Suprapubic skin (tissue), 4 donors: ENCODE measurements at places on chromosomes 7 and 10. TPM values are rescaled to one million over a fixed set of nuclear protein-coding genes. Genes with fewer than 3 reads are reported as not detected.

GRCh38 chr10:14669576-14669975 lies 105.1 kb downstream of the FAM107B start:
- DNase-seq, result no peak

DNA sequence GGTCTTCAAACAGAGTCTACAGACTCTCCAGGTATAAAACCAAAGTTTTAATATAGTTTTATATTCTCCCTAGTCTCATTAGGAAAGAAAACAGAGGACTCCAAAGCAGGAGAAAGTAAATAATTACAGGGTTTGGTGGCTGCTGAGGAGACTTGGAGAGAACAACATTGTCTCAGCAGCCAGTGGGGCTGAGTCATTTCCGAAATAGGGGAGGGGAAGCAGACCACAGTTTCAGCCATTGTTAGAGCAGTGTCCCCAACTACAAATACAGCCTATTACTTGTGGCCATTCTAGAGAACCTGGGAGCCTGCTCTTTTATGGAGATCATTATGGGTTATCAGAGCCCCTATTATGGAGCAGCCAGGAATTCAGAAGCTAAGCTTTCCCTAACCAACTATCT lies 44.2 kb upstream of the A1CF start:
- DNase-seq, result no peak

GRCh38 chr7:18565337-18565736 lies 69.8 kb downstream of the HDAC9 start:
- no peak for DNase-seq

DNA sequence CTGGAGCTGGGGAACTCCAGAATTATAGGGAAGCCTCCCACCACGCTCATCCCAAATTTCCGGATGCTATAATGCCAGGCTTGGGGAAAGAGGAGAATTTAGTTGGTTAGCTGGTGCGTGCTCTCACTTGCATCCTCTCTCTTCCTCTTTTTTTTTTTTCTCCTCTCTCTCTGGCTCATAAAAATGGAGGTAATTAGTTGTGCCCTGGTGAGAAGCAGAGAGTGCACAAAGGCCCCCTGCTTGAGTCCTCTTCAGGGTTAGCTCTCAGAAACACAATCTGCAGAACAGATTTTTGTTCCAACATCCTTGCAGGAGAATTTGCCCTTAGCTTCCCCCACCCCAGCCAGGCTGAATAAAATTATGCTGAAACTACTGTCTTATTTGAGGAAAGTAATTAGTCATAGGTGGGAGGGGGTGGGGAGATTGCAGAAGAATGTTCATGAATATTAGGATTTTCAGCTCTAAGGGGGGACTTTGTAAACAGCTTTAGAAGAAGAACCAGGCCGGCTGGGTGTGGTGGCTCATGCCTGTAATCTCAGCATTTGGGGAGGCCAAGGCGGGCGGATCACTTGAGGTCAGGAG lies 7.6 kb downstream of the SERPINE1 start:
- no peak for DNase-seq

DNA sequence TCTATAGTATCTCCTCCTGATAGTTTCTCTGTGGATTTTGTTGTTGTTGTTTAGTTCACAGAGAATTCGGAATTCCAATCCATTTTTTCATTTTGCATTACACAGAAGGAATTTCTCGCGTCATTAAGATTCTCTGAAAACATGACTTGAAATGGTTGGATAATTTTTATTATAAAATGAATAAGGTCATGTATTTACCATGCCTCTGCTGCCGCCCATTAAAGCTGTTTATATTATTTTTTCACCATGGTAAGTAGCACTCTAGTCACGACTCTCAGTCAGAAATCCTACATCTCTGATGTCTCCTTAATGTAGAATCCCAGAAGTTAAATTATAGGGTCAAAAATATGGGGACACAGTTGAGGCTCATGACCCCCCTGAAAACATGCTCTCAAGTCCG lies 19.1 kb downstream of the SFMBT2 start:
- DNase-seq, result no peak

GRCh38 chr7:5276611-5277010 lies 6.1 kb upstream of the SLC29A4 start:
- DNase-seq, result no peak

DNA sequence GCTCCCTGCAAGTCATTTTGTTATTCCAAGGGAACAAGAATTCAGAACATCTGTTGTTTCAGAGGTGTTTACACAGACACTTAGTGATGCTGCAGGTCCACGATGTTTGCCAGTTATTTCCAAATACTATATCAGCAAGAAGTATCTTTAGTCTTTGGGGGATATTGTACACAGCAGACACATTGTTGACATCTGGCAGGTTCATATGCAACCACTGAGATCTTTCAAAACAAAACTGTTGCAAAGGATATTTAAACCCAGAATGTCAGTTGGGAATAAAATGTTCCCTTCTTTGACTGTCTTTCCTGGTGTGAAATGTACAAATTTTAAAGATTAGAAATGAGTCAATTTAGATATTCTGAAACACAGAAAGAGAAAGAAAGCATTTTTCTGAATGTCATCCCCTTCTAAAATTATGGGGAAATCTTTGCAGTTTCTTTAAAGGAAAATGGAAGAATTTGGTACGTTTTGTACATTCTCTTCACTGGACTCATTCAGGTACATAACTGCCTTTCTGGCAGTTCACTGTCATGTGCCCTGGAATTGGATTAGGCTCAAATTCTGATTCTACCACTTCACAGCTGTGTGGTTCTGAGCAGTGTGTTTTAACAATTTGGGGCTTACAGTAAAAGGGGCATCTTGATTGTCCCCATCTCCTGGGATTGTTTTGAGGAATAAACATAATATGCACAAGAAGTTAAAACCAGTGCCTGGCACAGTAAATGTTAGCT lies 40.3 kb upstream of the CELF2 start:
- no peak for DNase-seq

Gene NXPH1
- not detected for total RNA-seq

GRCh38 chr10:59383436-59383835 lies 21.1 kb upstream of the FAM13C start:
- no peak for DNase-seq

GRCh38 chr10:122152544-122152943 lies 118.6 kb upstream of the BTBD16 start:
- peak; percentile 93 for DNase-seq

Gene MMP21
- not detected for total RNA-seq

Gene TCERG1L
- total RNA-seq, result 0.32 TPM

Gene GARIN1A
- total RNA-seq, result 1.2 TPM

Gene AKR1C4
- 1.1 TPM for total RNA-seq

GRCh38 chr10:117652228-117653169 lies 110.0 kb downstream of the EMX2 start:
- DNase-seq, result no peak

Gene TFPI2
- not detected for total RNA-seq

GRCh38 chr7:133274265-133274664 lies 21.4 kb downstream of the EXOC4 start:
- no peak for DNase-seq

- DNase-seq, result no peak
Observed at GRCh38 chr10:58457761-58458616, 54.7 kb upstream of the BICC1 start.

GRCh38 chr7:141481971-141482370 lies 69.2 kb upstream of the AGK start:
- no peak for DNase-seq

Gene CPN1
- total RNA-seq, result not detected

Gene SAP25
- total RNA-seq, result not detected

DNA sequence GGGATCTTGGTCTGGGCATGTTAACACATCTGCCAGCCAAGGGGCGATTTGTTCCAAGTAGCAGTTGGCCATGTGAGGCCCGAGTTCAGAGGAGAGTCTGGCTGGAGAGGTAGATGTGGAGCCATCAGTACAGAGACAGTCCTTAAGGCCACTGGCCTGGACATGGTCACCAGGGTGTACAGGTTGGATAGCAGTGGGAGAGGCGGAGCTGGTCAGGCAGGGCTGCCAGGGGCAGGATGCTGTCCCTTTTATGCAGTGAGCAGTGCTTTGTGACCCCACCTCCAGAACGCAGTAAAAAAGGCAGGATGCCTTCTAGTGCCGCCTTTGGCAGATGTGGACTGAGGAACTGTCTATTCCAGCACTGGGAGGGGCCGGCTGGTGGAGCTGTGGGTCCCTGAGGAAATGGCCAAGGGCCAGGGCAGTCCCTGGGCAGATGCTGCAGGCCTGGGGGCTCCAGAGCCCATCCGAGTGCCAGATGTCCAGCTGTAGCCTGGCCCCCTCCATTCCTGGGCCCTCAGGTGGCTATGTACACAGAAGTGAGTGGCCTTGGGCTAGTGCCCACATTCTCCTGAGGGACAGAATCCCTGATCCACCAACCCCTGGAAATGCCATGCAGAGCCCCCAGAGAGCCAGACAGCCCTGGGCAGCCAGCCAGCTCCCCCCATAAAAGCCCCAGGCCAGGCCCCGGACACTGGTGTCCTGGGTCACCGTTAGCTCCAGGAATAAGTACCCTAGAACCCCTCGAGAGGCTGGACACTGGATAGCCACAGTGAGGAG lies 17.2 kb upstream of the MYL7 start:
- DNase-seq, result peak; percentile 53

DNA sequence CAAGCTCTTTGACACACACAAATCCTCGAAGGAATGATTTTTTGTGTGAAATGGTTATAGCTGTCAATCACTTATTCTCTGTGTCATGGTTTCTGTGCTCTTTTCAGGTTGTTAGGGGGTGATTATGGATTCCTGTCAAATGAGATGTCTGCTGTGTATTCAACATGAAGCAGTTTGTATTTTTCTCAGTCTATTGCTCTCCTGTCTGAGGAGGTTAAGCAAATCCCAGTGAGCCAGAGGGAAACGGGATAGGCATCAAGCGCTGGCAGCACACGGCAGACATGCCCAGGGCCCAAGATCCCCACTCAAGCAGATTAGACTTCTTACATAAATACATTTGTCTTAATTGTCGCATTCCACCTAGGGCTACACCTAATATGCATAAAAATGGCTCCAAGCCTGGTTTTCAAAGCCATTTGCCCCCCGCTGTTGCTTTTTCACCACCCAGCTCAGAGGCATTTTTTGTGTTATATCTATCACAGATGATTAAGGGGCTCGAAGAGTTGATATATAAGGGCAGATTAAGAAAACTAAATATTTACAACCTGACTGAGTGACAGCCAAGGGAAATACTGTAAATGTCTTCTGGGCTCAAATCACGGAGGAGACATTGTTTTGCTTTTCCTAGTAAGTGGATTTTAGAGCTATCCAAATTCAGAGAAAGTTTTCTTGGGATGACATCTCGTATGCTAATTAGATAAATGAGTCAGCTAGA lies 192.7 kb upstream of the LRGUK start:
- DNase-seq, result no peak

DNA sequence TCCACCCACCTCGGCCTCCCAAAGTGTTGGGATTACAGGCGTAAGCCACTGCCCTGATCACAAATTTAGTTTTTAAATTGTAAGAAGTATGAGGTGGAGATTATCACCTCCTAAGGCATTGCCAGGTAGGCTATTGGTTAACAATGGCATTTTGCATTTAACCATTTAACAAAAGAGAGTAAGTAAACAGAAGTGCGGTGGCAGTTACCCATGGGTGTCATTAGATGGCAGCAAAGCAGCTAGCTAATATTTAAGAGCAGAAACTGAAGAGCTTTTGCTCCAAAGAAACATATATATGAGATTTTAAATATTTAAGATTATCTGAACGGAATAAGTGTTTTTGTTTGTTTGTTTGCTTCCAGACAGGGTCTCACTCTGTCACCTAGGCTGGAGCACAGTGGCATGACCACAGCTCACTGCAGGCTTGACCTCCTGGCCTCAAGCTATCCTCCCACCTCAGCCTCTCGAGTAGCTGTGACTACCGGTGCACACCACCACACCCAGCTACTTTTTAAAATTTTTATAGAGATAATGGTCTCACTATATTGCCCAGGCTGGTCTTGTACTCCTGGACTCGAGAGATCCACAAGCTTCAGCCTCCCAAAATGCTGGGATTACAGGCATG lies 325.5 kb upstream of the C7orf33 start:
- DNase-seq, result no peak

DNA sequence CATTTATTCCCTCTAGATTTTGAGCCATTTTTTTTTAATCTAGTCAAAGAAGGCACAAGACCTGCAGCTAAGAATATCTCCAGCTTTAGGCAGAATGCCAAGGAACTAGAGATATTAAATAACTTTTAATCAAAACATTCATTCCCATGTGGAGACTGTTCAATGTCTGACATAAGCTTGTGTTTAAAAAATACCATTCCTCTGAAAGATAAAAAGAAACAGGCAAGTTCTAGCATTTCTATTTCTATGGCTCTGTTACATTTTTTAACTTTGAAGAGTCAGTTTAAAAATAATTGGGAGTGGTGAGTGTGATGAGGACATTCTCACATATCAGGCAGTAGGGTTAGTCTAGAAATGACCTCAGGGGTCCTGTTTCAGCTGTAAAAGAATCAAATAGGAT lies 48.0 kb downstream of the RHOBTB1 start:
- no peak for DNase-seq

Gene PSMC2
- 90.0 TPM for total RNA-seq

Gene ITGA8
- 2.3 TPM for total RNA-seq
